ENCODE measurements at places on chromosomes 5 and 9.

DNA sequence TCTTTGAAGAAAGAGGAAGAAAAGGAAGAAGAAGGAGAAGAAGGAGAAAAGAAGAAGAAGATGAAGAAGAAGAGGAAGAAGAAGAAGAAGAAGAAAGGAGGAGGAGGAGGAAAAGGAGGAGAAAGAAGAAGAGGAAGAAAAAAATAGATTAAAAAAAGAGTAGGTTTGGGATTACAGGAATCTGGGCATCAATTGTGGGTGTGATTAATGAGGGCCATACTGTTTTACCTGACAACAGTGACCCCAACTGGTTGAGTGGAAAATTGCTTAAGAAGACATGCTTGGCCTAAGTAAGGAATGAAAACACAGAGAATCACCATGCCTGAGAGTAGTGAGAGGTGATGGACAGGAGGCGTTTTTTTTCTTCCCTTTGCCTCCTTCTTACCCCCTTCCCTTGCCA is 114.6 kb downstream of the FAM170A start:
- DNase-seq = peak; percentile 57

DNA sequence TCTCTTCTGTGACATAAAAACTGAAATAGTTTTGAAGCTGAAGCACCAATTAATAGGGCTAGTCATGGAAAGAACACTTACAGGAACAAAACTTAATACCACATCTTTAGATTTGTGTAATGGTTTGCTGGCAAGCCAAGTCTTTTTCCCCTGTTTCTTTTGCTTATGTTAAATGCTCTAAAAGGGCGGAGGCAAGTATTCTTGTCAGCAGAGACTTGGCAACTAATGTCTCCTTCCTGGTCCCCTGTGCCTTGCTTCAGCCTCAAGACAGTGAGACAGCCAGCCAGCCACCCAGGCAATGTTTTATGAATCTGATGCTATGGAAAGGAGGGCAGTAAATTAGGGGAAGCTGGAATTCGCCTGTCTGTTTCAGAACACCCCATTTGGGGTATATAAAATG is 45.7 kb downstream of the PRRC1 start:
- no peak for DNase-seq

- no peak for DNase-seq
These were observed 11.2 kb downstream of the LRRC26 start for GRCh38 chr9:137158625-137159024.

- DNase-seq = no peak
These were observed 251.7 kb downstream of the DENND1A start for GRCh38 chr9:123678038-123678877.

DNA sequence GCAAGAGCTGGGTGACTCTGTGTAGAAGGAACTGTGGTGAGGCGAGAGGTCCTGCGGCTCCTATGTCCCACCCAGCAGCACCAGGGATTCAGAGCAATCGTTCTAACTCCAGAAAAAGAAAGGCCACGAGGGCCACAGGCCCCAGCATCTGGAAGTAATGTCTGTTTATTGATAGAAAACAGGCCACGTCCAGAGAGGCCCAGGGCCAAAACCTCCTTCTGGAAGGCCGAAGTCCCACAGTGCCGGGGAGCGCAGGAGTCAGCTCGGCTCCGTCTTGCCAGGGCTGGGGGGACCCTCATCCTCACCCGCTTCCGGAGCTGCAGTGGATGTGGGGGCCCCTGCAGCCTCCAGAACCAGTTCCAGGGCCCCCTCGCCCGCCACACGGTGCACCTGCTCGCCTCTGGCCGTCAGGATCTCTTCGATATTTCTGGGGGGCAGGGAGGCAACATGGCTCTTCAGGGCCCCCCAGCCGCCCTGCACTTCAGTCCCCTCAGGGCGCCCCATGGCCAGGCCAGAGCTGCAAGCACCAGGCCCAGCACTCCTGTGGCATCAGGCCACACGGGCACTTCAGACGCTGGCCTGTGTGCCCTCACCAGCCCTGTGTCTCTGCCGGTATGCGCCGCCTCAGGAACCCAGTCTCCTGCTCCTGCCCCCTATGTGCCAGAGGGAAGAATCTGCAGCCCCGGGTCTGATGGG is 1.6 kb downstream of the DNLZ start:
- peak; percentile 66 for DNase-seq

- peak; percentile 48 for DNase-seq
These were observed 110.6 kb downstream of the ADAMTS2 start for GRCh38 chr5:179234563-179235135.

GRCh38 chr9:136482046-136482792 is 621 bp downstream of the SEC16A start:
- no peak for DNase-seq

- no peak for DNase-seq
These were observed 187.2 kb upstream of the PANK3 start for GRCh38 chr5:168766426-168766700.
